ENCODE measurements at places on chromosomes 6 and 20.
A peak's percentile ranks its signal among the peaks of the same experiment; 100 is the strongest.

- no peak for DNase-seq
Measured at GRCh38 chr6:130765181-130765727, 62.0 kb upstream of the SMLR1 start.

- peak; percentile 34 for DNase-seq
Measured at GRCh38 chr6:21666201-21666691, 72.7 kb downstream of the SOX4 start.

- peak; percentile 26 for DNase-seq
Measured at GRCh38 chr6:105272786-105273185, 93.0 kb upstream of the POPDC3 start.

GRCh38 chr6:2020909-2021308 is 224.5 kb downstream of the GMDS start:
- DNase-seq = no peak

GRCh38 chr20:49990271-49990720 is 7.5 kb downstream of the SNAI1 start:
- no peak for DNase-seq

- no peak for DNase-seq
Measured at GRCh38 chr6:1461207-1461606, 71.8 kb downstream of the FOXF2 start.

- no peak for DNase-seq
Measured at GRCh38 chr6:69758214-69758613, 38.6 kb downstream of the LMBRD1 start.

DNA sequence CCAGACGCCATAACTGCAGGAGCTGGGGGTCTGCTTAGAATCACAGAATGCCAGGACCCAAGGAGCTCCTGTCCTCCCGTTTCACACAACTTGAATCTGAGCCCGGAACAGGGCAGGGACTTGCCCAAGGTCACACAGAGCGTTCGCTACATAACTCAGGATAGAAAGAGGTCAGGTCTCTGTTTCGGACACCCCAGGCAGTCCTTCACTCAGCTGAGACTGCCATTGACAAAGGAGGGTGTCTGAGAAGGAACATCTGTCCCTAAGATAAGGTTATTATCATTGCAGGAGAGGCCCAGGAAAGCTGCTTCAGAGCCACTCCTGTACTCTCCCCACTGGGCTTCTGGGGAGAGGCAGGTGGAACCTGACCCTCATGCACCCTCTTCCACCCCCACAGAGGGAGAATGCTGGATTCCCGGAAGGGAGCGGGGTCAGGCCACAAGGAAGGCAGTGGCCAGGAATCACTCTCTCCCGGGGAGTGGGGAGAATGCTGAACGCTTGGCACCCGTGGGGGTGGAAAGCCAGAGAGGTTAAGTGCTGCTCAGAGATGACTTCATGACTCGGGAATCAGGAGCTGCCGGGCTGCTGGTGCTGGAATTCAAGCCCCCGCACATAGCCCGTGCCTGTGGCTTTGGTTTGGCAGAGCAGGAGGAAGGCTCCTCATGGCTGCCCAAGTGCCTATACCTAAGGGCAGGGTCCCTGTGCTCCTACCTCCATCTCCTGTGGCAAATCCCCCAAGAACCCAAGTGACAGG is 10.7 kb downstream of the SDC4 start:
- no peak for DNase-seq

DNA sequence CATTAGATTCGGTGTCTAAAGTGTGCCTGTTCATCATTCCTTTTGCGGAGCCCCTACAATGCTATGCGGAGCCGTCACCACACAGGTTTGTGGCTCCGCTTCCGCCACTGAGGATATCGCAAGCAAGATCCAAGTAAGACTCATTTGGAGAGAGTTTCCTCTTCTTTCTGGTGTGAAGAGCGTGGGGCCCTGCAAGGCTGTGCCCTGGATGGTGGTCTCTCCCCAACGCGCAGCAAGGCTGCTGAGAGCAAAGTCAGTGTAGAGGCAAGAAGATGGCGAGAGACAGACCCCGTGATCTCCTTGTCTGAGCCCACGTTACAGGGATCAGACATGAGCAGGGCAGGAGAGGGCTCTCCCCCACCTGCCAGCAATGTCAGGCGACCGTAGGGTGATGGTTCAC is 96.3 kb upstream of the AFDN start:
- DNase-seq = no peak

DNA sequence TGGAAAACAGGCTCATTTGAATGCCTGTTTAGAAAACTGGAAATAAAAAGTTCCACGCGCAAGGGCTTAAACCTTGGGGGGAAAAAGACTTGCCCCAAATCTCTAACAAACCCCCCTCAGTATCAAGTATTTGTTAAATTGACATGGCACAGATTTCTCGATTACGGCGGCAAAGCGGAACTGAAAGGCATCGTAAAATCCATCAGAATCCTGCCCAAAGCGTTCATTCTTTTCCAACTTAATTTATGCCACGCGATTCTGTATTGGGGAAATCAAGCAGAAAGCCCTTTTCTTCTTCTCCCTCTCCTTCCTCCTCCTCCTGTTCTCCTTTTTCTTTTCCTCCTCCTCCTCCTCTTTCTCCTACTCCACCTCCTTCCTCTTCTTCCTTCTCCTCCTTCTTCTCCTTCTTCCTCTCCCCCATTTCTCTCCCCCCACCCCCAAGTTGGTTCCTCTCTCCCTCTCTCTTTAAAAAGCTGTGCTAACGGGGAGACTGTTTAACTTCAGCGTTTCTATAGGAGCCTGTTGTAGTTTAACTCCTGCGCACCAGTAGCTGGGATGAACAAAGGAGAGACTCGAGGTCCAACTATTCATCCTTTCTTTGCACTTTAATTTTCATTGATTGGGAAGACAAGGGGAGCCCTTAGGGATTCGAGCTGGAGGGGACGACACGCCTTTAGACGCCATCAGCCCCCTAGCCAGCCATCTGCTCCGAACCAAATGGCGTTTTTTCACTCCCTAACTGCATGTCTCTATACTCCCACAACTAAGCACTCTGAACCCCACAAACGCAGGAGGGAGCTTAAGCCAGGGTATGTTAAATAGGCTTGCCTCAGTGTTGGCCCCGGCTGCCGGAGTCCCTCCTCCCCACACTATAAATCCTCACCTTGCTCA is 2.7 kb upstream of the DLL1 start:
- no peak for DNase-seq

DNA sequence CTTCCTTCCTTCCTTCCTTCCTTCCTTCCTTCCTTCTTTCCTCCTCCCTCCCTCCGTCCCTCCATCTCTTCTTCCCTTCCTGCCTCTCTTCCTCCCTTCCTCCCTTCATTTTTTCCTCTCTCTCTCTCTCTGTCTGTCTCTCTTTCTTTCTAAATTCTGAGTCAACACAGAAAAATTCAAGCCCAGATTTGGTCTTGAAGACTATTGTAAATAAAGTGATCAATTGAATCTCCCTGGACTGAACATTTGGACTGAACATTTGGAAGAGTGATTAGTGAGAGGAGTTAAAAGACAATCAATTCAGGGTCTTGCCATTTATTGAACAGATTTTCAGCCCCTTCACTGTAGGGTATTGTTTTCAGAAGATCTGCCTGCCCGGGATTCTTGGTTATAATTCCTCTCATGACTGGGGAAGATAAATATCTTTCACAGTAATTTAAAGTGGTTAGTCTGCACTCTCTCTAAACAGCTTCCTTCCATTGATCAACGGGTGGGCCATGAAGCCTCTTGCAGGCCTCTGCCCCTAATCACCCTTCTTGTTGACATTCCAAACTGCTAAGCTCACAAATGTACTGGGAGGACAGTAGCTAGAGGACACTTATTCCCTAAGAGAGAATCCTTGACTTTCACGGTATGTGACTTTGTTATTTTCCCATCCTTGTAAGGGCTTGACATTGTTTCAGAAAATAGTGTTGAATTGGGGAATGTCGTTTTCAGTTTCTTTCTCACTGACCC is 101.7 kb upstream of the BMP2 start:
- DNase-seq = peak; percentile 6

- no peak for DNase-seq
Measured at GRCh38 chr6:37460805-37461204, 27.8 kb downstream of the CMTR1 start.

- DNase-seq = no peak
Measured at GRCh38 chr6:37731888-37732287, 34.2 kb upstream of the MDGA1 start.

- DNase-seq = no peak
Measured at GRCh38 chr20:48126227-48126740, 341.0 kb upstream of the SULF2 start.

DNA sequence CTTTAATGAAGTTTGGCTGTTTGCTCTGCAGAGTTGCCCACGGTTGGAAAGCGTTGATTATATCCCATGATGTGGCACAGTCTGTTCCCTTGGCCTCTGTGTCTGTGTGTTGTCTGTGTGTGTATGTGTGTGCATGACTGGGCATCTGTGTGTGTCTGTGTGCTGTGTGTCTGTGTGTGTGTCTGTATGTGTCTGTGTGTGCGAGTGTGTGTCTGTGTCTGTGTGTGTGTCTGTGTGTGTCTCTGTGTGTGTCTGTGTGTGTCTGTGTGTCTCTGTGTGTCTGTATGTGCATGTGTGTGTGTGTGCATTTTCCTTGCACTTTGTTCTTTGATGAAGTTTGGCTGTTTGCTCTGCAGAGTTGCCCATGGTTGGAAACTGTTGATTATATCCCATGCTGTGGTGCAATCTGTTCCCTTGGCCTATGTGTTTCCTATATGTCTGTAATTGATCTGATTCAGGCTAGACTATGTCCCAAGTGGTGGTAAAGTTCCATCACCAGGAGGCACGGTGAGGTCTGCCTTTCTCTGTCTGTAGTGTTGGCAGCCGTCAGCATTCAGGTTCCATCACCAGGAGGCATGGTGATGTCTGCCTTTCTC is 78.1 kb upstream of the RIN2 start:
- DNase-seq = no peak

DNA sequence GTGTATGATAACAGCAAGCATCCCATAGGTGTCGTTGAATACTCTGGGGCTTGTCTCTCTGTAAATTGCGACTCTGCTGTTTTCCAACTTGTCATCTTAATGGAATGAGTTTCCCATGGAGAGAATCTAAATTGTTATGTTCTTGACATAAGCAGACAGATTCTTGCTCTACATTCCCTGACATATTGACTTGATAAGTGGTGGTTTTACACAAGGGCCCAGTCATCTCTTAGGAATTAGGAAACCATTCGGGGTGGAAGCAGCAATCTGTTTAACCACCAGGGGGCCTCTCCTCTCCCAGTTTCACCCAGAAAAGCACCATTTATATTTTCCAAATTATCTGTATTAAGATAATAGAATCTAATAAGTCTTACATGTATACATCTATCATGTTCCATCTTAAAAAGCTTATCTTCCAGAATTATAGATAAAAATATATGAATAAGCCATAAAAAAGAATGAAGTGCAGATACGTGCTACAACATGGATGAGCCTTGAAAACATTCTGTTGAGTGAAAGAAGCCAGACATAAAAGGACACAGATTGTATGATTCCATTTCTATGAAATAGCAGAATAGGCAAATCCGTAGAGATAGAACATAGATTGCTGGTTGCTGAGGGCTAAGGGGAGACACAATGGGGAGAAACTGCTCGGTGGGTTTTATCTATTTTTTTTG is 23.1 kb upstream of the MROH8 start:
- DNase-seq = no peak

- no peak for DNase-seq
Measured at GRCh38 chr6:161037873-161038228, 46.3 kb downstream of the MAP3K4 start.

DNA sequence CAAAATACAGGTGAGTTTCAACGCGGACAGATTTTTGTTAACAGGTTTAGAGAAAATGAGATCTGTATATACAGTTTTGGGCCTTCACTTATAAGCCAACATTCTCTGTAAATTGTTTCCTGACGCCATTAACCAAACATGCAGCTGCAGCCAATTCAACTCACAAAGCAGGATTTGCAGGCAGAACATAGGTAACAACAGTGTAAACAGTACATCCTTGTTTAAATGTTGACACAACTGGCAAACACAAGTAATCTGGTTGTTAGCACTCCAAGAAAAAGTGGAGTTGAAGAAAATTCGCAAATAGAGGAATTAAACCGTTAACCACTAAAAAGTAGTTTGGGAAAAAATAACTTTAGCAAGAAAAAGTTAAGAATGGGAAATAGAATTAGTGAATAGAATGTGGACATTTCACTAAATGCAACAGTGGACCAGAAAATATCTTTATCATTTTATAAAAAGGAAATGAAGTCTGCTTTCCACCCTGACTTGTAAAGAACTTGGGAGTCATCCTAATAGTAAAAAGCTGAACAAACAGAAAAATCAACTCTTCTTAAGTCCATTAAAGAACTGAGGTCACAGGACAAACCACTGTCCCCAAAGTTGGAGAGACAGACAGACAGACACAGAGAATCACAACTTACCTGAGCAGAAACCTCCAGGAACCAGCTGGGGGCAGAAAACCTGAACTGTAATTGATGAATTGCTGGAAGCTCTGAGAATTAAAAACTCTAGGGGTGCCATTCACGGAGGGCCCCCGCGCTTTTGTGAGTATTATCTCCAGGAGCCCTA is 10.1 kb downstream of the SMIM28 start:
- DNase-seq = no peak

- DNase-seq = no peak
Measured at GRCh38 chr6:127483399-127484055, 24.3 kb upstream of the KIAA0408 start.

GRCh38 chr6:42101186-42101657 is 41.2 kb downstream of the C6orf132 start:
- DNase-seq = no peak

- DNase-seq = no peak
Measured at GRCh38 chr6:158825951-158826306, 6.8 kb upstream of the EZR start.

DNA sequence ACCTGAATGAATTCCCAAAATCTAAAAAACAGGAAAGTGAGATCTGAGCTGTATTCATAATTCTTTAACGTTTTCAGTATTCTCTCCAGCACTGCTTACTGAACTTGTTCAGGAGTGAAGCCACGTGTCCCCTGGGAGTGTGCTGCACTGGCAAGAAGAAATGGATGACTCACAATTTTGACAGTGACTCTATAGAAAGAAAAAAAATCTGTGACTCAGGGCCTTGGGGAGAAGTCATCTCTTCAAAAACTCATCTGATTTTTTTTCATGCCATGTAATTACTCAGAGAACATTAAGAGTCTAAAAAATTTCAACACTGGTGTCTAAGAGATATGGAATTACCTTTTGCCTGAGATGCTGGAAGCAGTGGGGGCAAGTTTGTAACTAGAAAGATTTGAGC is 39.7 kb downstream of the ANKEF1 start:
- no peak for DNase-seq

DNA sequence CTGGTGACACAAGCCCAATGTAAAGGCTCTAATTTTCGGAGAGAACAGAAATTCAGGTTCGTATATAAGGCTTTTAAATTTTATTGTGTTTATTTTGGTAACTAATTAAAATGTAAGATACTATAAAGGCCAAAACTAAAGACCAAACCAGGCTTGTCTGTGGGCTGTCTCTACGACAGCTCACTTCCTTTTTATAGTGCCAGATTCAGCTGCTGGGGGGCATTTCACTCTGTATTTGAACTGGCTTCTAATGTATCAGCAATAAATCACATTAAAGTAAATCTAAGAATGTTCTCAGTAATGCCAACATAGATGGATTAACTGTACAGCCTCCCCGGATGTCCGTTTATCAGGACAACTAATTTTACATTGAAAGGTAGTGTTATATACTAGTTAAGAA is 31.1 kb upstream of the STXBP5 start:
- DNase-seq = no peak
